ENCODE measurements at places on chromosomes 7 and 10.
A peak's percentile ranks its signal among the peaks of the same experiment; 100 is the strongest.

DNA sequence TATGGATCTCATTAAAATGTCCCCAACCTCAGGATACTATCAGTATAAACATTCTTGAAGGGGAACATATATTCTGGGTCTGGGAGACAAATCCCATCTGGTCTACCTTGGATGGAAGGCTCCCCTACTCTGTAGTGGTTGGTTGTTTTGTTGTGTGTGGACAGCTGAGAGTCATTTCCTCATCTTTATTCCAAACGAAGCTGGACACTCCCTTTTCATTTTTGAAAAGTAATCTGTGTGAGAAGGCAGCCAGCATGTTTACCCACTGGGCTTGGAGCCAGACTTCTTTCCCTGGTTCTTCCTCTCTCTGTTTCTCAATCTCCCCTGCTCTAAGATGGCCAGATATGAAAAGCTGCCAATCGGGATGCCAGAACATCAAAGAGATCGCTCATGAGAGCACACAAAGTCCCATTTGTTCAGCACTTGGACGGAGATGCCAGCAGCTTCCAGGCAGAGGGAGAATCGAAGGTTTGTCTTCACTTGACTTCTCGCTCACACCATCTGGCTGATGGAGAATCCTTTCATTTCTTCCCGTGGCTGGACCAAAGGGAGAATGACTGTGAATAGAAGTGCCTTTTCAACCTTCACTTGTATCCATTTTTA is 108.1 kb upstream of the AGR3 start:
- no peak for DNase-seq

GRCh38 chr10:55358539-55358938 is 557.5 kb upstream of the PCDH15 start:
- no peak for DNase-seq

- no peak for DNase-seq
These were observed 295.2 kb downstream of the CAMK1D start for GRCh38 chr10:12644380-12645144.

DNA sequence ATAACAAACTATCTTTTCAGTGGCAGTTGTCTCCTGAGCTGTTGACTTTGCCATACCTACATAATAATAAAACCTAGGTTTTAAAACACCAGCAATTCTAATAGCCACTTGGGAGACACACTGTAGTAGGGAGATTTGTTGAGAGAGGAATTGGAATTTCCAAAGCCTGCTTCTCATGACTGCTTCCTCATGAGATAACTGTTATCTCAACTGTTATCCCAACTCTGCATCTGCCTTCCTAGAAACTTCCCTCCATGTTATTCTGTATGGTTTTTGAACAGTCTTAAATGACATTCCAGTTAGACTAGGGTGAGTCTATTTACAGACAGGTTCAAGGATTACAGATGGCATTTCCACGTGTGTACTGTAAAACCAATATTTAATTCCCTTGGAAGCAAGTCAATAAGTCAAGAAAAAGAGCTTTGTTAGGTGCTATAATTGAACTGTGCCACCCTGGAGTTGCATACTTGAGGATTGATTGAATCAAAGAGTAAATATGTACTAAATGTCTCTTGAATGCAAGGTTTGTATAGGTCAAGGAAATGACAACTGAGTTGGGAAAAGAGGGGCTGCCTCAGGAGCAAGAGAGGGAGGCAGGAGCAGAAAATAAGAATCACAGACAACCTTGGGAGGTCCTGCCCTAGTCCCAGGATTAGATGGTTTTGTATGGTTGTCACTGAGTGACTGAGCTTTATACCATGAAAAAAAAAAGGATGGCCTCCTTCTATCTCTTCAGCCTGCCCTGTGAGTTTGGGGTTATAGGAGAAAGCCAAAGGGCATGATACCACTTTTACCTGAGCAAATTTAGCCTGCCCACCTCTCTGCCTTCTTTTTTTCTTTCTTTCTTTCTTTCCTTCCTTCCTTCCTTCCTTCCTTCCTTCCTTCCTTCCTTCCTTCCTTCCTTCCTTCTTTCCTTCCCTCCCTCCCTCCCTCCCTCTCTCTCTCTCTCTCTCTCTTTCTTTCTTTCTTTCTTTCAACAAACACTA is 9.9 kb upstream of the TM9SF3 start:
- no peak for DNase-seq

DNA sequence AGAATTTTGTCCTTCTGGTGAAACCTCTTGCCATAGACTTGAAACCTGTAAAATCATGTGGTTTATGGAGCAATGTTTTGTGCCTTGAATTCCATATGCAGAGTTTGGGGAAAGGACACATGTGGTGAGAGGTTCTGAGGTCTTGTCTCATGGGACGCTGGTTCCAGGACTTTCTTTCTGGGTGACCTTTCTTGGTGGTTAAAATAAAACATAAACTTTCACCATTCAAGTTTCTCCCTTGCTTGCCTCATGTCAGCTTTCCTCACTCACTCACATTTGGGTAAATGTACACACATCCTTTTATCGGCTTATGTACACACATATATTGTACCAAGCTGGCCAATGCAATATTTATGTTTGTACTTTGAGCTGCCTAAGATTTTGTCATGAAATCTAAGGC is 144.9 kb upstream of the CELF2 start:
- no peak for DNase-seq

DNA sequence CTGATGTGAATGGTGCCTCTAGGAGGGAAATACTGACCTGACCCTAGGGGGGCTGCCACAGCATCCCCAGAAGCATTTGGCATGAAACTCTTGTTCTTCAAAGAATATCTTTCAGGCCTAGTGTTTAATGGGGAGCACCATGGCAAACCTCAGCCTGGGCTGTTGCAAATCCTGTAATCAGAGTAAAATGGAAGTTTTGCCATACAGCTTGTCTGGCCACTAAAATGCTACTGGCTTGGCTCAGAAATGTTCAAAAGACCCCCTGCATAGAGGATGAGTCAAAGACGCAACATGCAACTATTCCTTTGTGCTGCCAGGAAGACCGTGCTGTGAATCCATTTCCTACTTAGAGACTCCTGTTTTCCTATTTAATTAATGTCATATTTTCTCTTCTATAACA is 26.7 kb downstream of the HECW1 start:
- DNase-seq = no peak

- peak; percentile 46 for DNase-seq
These were observed 65.3 kb downstream of the PDIA4 start for GRCh38 chr7:148962823-148963582.

DNA sequence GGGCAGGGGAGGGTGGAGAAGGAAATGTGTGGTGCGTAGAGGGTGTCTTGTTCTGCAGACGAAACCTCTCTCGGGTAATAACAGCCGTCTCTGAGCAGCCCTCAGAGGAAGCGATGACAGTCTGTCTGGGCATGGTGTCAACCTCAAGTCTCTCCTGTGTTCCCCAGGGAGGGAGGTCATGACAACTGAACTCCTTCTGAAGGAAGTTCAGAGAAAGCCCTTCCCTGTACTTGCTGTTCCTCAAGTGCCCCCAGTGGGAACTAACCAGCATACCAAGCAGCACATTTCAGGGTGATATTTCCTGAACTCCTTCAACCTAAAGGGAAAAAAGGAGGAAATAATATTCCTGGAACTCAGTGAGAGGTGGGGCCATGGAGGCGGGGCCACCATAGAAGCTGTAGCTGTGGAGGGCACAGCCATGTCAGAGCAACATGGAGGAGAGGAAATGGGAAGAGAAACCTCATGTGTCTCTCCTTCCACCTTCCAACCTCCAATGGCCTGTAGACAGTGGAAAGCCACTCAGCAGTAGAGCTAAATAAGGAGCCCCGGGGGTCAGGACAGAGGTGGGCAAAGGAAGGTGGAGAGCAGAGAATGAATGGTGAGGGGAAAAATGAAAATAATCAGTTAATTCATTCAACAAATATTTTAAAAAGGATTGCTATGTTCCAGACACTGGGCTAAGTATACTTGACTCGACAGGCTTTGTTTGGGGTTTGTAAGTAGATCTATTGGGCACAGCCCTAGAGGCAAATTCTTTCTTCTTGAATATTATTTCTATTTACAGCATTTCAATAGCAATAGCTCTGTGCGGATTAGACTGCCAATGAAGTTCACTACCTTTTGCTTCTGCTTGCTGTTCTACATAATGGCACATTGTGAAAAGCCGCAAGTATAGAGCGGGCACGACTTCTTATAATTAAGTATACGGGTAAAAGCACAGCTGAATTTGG is 61.0 kb upstream of the AOAH start:
- peak; percentile 94 for DNase-seq

GRCh38 chr7:80278737-80279136 is 144.1 kb downstream of the GNAI1 start:
- DNase-seq = no peak

DNA sequence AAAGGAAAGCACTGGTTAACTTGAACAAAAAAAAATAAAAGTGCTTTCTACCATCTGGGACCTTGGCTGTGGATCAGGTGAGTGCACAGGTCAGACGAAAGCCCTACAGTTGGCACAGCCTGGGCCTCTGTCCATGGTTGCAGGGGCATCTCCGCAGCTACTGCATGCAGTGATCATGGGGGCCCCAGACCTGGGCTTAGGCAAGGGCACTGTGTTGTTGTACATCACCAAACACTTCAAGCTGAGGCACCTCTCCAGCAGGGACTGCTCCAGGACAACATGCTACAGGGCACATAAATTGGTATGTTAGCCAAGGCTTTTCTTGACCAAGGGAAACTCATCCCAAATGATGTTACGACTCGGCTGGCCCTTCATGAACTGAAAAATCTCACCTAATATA is 23.5 kb downstream of the KLHL7 start:
- no peak for DNase-seq
